ENCODE measurements at places on chromosomes 12 and 14.

- DNase-seq: no peak
Observed at GRCh38 chr12:29012673-29013072, 136.4 kb upstream of the FAR2 start.

- no peak for DNase-seq
Observed at GRCh38 chr14:60301685-60302084, 52.7 kb downstream of the PPM1A start.

DNA sequence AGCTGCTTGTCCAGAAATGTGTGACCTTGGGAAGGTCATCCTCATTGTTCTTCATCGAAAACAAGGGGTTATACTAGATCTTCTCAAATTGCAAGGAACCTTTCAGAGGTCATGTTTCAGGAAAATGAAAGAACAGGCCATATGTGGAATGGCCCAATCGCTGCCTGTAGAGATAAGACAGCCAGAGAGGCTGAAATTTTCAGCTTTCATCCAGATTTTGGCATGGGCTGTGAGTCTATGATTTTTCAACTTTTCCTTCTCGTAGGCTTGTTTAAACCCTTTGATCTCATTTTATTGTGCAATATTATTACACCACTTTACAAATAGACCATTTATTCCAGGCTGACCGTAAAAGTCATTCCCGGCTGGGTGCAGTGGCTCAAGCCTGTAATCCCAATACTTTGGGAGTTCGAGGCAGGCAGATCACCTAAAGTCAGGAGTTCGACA is 17.1 kb upstream of the ATXN2 start:
- DNase-seq: no peak

GRCh38 chr14:103099081-103099732 is 4.7 kb downstream of the EXOC3L4 start:
- no peak for DNase-seq

DNA sequence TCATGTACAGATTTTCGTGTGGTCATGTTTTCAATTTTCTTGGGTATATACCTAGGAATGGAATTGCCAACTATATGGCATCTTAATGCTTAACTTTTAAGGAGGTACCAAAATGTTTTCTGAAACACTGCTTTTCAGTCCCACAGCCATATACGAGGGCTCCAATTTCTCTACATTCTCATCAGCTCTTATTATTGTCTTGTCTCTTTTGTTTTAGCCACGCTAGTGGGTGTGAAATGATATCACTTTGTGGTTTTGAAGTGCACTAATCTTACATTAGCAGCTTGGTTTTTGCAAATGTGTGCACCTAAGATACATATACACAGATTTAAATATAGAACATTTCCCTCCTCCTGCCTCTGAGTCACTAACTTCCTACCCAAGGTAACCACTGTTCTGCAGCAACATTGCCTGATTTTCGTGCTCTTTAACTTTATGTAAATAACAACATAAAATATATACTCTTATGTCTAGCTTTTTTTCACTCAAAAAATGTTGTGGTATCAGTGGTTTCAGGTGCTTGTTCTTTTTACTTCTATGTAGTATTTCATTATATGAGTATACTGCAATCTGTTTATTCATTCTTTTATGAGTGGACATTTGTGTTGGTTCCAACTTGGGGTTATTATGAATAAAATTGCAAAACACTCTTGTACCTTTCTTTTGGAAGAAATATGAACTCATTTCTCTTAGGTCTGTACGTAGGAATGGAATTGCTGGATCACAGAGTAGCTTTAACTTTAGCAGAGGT is 73.1 kb downstream of the ZFP36L1 start:
- DNase-seq: no peak

GRCh38 chr14:80316441-80316840 is 105.1 kb upstream of the DIO2 start:
- DNase-seq: no peak

- no peak for DNase-seq
Observed at GRCh38 chr12:28350502-28350901, 160.2 kb downstream of the CCDC91 start.

GRCh38 chr14:102537981-102538601 is 28.5 kb upstream of the ANKRD9 start:
- no peak for DNase-seq

GRCh38 chr14:29851397-29851796 is 76.2 kb downstream of the PRKD1 start:
- DNase-seq: no peak

DNA sequence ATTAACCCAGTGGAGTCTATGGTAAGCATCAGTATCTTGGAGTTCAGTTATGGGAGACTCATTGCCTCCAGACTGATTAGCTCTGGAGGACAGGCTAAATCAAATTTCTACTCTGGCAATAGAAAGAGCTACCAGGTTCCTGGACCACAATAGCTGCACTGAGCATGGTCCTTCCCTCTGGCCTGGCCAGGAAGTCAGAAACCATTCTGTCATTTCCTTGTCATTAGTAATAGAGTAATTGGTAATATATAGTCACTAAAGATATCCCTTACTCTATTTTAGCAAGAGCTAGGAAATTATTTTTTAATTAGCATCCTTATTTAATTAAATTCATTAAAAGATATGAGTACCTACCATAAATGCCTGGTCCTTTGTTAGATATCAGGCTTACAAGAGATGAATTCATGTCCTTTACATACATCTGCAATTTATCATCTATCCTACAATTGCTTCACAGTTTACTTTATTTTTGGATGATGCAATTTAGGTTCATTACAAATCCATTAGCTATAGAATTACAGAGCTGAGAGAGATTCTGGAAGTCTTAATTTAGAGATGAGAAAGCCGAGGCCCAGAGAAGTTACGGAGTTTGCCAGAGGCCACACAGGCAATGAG is 23.7 kb upstream of the TDRD9 start:
- DNase-seq: no peak

GRCh38 chr12:11688379-11688778 is 38.9 kb downstream of the ETV6 start:
- no peak for DNase-seq

GRCh38 chr12:5507401-5507935 is 75.6 kb downstream of the NTF3 start:
- no peak for DNase-seq

- DNase-seq: no peak
Observed at GRCh38 chr12:17197971-17198370, 592.0 kb upstream of the LMO3 start.

DNA sequence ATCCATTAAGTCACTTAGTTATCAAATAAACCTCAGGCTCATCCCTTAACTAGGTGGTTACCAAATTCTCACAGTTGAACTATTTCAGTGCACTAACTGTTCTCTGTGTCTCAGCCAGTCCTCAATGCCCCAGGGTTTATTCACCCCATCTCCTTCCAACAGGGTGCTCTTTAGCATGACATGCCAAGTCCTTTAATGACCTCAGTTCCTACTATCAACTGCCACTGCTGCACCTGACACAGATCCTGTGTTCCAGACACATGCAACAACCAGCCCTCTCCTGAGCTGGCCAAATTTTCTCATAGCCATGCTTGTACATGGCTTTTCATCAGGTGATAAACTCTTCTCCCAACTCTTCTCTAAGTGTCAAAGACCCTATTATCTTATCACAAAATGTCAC is 80.0 kb downstream of the ATXN2 start:
- DNase-seq: no peak

GRCh38 chr12:47747596-47748506 is 10.8 kb downstream of the RAPGEF3 start:
- DNase-seq: no peak

- DNase-seq: no peak
Observed at GRCh38 chr12:104273503-104273902, 30.0 kb upstream of the EID3 start.

DNA sequence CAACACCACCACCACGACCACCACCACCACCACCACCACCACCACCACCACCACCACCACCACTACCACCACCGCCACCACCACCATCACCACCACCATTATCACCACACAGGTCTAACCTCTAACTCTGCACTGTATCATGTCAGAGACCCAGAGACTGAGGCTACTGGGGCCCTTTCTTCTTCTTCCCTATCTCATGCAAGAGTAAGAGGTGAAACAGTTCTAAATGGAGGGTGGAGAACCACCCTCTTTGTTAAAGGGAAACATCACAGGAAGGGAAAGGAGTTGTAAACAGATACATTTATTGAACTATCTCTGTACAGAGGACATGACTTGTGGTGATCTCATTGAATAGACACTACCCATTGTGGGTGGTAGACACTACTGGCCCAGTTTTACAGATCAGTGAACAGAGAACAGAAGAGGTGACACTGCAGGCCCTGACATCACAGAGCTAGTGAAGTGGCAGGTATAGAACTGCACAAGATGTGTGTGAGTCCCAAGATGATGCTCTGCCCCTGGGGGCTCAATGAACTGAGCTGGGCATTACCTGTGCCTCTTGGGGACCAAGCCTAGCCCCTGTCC is 91.6 kb downstream of the FOXN3 start:
- DNase-seq: no peak

DNA sequence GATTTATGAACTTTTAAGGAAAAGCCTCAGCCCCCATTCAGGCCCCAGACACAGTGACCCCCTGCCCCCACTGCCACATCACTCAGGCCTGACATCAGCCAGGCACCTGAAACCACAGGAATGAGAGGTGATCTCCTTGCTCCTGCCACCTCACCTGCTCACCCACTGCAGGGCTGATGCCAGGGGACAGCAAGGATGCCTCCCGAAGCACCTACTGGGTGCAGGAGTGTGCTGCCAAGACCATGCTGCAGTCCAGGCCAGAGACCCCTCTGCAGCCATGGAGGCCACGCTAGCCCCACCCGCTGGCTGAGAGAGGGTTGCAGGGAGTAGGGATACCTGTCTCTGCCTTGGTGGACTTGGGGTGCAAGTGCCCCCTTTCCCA is 18.6 kb upstream of the KRT7 start:
- no peak for DNase-seq

DNA sequence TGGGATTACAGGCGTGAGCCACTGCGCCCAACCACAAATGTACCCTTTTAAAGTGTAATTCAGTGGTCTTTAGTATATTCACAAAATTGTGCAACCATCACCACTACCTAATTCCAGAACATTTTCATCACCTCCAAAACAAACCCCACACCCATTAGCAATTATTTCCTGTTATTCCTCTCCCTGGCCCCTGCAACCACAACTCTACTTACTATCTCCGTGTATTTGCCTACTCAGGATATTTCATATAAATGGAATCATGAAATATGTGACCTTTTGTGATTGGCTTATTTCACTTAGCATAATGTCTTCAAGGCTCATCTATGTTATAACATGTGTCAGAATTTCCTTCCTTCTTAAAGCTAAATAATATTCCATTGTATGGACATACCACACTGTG is 16.0 kb upstream of the AQP2 start:
- no peak for DNase-seq

DNA sequence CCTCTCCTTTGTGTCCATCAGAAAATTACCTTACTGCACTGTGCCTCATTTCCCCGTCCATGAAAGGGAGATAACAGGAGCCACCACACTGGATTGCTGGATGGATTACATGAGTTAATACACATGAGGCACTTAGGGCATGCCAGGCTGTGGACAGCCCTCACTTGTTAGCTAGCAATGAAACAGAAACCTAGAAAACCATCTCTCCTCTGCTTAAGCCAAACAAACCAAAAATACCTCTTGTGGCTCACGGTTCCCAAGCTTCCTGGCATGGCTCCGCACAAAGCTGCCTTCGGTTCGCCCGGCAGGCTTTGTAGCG is 660 bp upstream of the HCFC2 start:
- DNase-seq: peak; percentile 53

GRCh38 chr12:105358789-105359188 is 28.3 kb downstream of the C12orf75 start:
- peak; percentile 8 for DNase-seq

- peak; percentile 50 for DNase-seq
Observed at GRCh38 chr14:77761205-77761931, 412 bp upstream of the SNW1 start.

GRCh38 chr12:19970821-19971220 is 397.5 kb upstream of the PDE3A start:
- DNase-seq: no peak

DNA sequence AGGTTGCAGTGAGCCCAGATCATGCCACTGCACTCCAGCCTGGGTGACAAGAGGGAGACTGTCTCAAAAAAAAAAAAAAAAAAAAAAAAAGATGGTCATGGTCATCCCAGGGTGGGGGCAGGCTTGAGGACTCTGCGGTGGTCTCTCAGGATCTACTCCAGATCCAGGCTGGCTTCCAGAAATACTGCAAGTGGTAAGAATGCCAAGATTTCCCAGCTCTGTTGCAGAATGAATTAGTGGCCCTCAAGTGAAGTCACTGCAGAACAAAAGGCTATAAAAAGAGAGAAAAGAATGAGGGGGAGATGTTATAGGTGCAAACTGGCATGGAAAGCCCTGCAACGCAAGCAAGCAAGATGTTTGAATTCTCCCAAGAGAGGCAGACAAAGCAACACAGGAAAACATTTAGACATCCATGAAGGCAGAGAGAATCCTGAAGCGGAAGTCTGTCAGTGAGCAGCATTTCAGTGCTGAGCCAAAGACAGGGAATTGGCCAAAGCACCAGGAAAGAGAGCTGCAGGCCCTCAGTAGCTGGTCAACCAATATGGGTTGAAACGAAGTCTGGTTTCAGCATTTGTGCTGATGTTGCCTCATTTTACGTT is 31.9 kb upstream of the ETFBKMT start:
- no peak for DNase-seq

- DNase-seq: no peak
Observed at GRCh38 chr12:111037047-111037446, 116.7 kb upstream of the MYL2 start.

- DNase-seq: no peak
Observed at GRCh38 chr12:104637604-104638003, 180.9 kb downstream of the CHST11 start.

GRCh38 chr14:32224737-32225377 is 21.8 kb upstream of the RNU6-8 start:
- DNase-seq: no peak

- peak; percentile 7 for DNase-seq
Observed at GRCh38 chr12:83186419-83186818, 499.7 kb downstream of the TMTC2 start.

GRCh38 chr12:34340534-34341361 is 318.5 kb downstream of the ALG10 start:
- DNase-seq: no peak

DNA sequence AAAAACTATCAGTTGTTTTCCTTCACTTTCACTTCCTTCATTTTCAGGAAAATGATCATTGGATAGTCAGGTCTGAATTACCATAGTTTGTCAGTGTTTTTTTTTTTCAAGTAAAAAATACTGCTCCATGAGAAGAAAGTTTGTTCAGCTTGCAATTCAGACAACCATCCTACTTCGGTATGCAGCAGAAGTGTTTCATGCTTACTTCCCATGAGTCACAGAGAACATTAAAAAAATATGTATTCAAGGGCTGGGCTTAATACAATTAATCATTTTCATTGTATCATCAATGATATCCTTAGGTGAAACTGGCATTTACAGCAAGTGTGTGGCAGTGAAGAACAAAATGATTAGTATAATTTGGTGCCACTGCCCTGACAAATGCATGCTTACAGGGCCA is 21.6 kb downstream of the PYM1 start:
- no peak for DNase-seq

GRCh38 chr12:131833896-131834641 is 5.9 kb downstream of the MMP17 start:
- DNase-seq: no peak

All from muscle of arm (tissue), 14 donors.